ENCODE measurements at places on chromosomes 13 and 19.

DNA sequence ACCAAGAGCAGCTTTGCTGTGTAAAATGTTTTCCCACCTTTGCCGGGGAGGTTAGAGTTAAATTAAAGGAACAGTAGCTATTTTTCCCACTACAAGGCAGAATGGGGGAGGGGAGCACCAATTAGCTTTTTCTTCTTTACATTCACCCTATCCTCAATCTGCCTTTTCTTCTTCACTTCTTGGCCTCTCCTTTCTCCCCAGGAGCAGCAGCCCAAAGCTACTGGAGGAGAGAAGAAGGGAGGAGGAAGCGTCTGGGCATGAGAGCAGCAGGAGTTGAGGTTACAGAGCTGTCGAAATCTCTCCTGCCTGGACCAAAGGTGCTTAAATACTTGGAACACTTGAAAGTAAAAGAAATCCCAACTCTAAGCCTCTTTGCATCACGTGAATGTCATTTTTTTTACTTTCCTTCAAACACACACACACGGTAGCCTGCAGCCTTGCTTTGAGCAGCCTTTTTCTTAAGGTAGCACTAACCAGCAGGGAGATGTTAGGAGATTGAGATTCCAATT lies 39.0 kb upstream of the WASF3 start:
- DNase-seq, result peak; percentile 71

DNA sequence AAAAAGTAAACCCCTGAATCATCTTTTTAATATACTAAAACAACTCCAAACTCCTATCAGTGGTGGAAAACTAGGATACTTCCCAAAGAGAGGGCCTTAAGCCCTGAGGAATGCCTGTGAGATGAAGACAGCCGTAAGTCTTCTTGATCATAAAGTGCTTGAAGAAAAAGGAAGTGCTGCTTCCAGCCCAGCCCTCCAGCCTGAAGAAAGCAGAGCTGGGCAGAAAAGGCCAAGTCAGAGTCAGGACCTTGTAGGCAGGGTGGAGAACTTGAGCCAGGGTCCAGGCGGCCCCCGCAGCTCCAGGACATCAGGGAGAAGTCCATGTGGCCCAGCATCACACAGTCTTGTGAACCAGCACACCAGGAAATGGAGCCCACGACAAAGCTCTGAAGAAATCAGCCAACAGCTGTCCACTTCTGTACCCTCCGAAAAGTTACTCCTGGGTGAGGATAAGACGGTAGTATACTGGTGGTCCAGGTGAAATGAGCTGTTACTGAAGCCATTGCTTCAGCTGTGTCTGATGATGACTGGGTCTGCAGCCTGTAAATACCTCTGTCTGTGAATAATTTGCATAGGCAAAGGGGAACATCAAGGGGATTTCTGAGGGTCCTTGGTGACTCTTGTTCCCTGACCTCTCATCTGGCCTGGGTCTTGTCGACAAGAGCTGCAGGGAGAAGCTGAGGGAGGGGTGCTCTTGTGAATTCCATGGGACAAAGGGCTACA lies 18.7 kb upstream of the CRYL1 start:
- no peak for DNase-seq

- DNase-seq, result no peak
These were observed 86.7 kb downstream of the DNAJC15 start for GRCh38 chr13:43110036-43110435.

GRCh38 chr13:110557610-110558305 lies 3.8 kb downstream of the RAB20 start:
- DNase-seq, result no peak

GRCh38 chr19:9566729-9567128 lies 17.6 kb downstream of the ZNF121 start:
- no peak for DNase-seq

GRCh38 chr13:59790626-59791025 lies 373.1 kb downstream of the DIAPH3 start:
- DNase-seq, result no peak

GRCh38 chr13:86383561-86383960 lies 584.3 kb upstream of the SLITRK6 start:
- DNase-seq, result no peak

- peak; percentile 67 for DNase-seq
These were observed 776 bp upstream of the NCLN start for GRCh38 chr19:3184847-3185460.

DNA sequence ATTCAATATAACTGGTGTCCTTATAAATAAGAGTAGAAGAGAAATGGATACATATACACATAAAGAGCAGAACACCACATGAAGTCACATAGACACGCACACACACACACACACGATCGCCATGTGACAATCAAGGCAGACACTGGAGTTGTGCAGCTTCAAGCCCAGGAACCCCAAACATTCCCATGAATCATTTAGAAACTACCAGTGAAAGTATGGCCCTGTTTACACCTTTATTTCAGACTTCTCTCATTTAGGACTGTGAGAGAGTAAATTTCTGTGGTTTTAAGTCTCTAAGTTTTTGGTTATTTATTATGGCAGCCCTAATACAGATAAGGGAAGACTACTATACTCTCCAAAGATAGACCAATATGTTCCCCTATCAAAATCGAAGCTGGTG lies 20.4 kb upstream of the TNFSF13B start:
- DNase-seq, result no peak

DNA sequence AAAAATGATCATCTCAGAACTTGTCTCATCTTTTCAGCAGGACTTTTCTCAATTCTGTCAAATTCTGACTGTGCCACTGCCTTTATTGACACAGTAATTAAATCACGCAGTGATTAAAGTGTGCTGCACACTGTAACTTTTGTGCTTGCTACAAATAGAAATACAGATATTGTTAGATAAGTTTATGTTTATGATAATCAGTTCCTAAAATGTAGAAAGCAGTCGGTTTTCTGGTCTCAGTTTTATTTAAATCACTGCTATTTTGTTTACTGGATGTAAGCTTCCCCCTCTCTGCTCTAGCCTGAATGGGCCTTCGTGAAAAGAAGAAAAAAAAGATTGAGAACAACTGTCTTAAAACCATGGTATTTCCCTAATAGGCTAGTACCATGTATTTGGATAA lies 258.8 kb upstream of the STARD13 start:
- DNase-seq, result no peak

GRCh38 chr13:77213644-77214043 lies 113.2 kb downstream of the MYCBP2 start:
- DNase-seq, result no peak
